ENCODE measurements at places on chromosomes 4 and X.
A peak's percentile ranks its signal among the peaks of the same experiment; 100 is the strongest.

DNA sequence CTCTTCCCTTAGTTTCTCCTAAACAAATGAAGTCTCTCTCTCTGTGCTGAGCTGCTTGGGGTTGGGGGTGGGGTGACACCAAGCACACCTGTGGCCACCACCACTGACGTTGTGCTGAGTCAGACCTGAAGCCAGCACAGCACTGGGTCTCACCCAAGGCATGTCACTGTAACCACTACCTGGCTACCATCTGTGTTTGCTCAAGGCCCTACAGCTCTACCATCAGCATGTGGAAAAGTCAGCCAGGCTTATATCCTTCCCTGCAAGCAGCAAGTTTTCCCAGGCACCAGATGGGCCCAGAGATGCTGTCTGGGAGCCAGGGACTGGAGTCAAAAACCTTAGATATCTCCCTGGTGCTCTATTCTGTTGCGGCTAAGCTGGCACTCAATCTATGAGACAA lies 6.9 kb downstream of the CXCL10 start:
- no peak for DNase-seq

GRCh38 chr4:60155088-60155487 lies 1045.0 kb upstream of the ADGRL3 start:
- DNase-seq, result no peak

GRCh38 chr4:26791346-26791745 lies 69.3 kb upstream of the STIM2 start:
- no peak for DNase-seq

DNA sequence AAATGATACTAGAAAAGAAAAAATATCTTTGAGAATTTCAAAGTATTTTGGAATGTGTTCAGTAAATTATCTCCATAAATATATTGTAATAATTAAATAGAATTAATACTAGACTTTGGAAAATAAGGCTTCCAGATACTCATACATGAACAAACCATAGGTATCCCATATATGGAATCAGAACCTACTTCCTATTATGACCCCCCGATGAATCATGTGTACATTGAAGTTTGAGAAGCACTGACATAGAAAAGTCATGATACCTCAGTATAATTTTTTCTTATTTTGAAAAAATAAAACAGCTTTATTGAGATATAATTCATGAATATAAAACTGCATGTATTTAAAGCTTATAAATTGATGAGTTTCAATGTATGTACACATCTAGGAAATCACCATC lies 27.2 kb upstream of the SMARCA5 start:
- no peak for DNase-seq

GRCh38 chr4:38610966-38611431 lies 53.0 kb upstream of the KLF3 start:
- DNase-seq, result no peak

- no peak for DNase-seq
Observed at GRCh38 chr4:167544391-167544790, 310.1 kb upstream of the SPOCK3 start.

DNA sequence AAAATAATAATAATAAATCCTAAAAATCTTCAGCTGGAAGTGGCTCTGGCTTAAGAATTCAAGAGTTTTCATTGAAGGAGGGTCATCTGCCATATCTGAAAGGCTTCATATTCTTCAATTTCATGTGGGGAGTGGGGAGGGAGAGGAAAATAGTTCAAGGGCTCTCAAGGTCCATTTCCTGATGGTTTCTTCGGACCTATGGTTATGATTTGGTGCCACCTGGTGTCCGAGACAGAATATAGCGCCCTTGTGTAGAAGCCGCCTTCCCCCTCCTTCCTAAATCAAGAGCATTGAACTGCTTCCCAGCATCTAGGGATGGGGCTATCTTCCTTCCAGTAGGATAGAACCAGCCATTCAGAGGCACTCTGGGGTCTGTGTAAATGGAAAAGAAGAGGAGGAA lies 34.3 kb downstream of the NLGN3 start:
- DNase-seq, result peak; percentile 72

DNA sequence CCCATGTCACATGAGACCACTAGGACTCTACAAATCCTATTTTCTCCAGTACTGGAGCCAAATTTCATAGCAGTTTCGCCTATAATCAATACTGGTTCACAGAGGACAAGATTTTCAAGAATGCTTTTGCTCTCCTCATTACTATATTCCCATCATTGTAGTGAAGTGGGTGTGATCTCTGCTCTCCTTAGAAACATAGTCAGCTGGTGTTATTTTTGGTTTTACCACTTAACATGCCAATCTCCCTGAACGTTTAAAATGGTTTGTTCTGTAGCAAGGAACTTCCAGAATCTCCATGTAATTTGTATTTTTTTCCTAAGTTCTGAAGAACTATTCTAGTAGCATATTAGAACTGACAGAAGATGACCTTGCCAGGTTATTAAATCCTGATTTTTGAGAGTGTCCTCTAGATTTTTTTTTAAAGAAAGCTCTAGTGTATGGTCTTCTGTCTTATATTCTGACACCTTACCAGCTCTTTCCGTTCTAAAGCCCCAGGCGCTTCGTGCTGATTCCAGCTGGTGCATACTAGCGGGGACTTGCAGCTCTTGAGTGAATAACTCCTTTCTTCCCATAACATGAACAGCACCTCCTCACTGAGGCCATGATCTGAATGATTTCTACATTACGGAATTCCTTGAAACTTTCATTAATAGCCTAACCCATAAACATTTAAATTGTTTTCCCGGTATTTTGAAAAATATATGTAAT lies 1372.9 kb downstream of the TECRL start:
- no peak for DNase-seq

DNA sequence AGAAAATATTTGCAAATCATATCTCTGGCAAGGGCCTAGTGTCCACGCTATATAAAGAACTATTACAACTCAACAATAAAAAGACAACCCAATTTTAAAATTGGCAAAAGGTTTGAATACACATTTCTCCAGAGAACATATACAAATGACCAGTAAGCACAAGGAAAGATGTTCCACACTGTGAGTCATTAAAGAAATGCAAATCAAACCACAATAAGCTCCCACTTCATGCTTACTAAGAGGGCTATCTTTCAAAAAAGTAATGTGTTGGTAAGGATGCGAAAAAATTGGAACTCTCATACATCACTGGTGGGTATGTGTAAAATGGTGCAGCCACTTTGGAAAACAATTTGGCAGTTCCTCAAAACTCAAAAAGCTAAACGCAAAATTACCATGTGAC lies 884.0 kb upstream of the INTU start:
- DNase-seq, result peak; percentile 57

DNA sequence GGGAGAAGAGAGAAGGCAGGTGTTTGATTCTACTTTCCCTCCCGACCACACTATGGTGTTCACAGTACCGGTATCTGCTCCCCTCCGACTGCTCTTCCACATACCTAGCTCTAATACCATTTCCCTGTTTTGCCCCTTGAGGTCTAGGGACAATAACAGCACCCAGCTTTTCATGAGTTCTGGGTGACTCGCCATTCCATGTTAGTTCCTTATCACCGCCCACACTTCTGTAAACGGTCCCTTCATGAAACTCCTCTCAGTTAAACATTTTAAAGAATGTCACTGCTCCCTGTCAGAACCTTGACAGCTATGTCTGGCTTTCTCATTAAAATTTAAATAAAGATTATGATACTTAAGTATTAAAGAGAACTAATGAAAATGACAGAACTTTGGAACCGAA lies 136.7 kb downstream of the ADAMTS3 start:
- DNase-seq, result no peak

DNA sequence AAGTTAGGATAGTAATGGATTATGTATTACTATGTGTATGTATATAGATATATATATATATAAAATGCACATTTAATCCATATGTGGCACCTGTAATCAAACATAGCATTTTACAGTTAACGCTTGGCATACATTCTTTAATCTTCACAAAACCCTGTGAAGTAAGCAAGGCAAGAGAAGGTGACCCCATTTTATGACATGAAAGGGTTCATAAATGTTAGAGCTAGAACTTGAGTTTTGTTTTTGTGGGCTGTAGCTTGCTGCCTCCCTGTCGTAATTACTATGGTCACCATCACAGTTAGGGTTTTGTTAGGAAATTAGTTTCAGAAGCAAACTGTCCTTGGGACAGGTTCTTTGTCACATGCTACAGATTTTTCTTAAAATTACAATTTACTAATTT lies 13.8 kb upstream of the CYP2U1 start:
- DNase-seq, result no peak

GRCh38 chrX:36908801-36909675 lies 99.1 kb upstream of the FAM47C start:
- peak; percentile 30 for DNase-seq

All from M059J (cell line).